ENCODE measurements at places on chromosomes 12 and 14.

- DNase-seq, result no peak
Measured at GRCh38 chr12:127823801-127824200, 443.2 kb upstream of the TMEM132C start.

GRCh38 chr12:132386926-132387497, 57.6 kb upstream of the GALNT9 start:
- no peak for DNase-seq

- no peak for DNase-seq
Measured at GRCh38 chr14:86357876-86358275, 827.9 kb downstream of the FLRT2 start.

GRCh38 chr12:62760779-62761178, 174.2 kb downstream of the PPM1H start:
- DNase-seq, result no peak

GRCh38 chr14:76293221-76293620, 82.7 kb upstream of the ESRRB start:
- no peak for DNase-seq

DNA sequence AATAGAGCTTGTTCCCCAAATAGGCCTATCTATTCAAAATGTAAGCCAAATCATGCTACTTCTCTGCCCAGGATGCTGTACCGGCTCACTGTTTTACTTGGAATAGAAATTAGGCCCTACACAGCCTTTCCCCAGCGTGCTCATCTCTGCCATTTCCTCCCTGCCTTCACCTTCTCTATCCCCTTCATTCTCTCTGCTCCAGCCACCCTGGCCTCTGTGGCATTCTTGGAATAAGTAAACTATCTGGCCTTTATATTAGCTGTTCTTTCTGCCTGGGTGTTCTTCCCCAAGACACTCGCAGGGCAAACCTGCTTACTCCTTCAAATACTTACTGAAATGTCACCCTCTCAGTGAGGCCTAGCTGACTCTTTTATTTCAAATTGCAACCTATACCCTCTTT, 30.9 kb upstream of the DYRK2 start:
- no peak for DNase-seq

GRCh38 chr14:99563749-99564129, 40.3 kb downstream of the CCDC85C start:
- no peak for DNase-seq

DNA sequence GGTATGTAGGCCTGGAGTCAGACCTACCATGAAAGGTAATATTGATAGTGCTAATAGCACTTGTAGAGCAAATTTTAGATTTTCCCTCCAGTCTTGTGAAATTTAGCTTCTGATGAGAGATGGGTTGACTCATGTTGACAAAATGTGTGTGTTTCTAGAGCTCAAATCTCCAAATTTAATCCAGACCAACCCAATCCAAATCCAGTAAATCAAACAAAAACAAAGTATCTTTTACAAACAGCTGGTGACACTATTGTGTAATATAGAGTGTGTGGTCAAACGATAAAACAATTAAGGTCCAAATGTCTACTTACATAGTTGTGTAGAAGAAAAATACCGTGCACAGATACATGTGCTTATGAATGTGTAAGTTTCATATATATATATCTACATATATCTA, 63.4 kb upstream of the KITLG start:
- DNase-seq, result no peak

DNA sequence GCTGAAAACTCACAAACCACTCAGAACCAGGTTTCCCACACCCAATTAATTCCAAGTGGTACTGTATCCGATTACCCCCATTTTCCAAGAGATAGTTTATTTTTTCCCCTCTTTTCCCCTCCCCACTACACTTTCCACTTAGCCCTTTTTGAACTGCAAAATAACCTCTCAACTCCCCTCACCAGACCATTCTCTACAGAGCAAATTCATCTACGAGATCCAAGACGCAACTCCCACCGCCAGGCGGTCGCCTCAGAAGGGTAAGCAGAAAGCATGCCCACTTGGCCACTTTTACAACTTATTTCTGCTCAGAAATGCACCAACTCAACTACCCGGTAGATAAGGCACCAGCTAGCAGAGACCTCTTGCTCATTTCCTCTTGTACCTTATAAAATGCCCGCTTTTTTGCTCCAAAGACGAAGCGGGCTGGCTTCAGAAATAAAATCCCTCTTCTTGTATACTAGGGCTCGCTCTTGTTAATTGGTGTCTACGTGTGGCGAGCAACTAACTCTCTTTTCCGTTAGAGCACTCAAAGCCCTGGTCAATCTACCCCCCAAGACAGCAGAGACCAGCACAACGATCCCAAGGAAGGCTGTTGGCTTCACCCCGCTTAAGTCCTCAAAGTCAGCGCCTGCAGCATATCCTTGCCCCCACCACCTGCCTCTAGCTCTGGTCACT, 910 bp upstream of the SRP54 start:
- DNase-seq, result peak; percentile 58

GRCh38 chr12:128444598-128444997, 177.6 kb downstream of the TMEM132C start:
- no peak for DNase-seq

DNA sequence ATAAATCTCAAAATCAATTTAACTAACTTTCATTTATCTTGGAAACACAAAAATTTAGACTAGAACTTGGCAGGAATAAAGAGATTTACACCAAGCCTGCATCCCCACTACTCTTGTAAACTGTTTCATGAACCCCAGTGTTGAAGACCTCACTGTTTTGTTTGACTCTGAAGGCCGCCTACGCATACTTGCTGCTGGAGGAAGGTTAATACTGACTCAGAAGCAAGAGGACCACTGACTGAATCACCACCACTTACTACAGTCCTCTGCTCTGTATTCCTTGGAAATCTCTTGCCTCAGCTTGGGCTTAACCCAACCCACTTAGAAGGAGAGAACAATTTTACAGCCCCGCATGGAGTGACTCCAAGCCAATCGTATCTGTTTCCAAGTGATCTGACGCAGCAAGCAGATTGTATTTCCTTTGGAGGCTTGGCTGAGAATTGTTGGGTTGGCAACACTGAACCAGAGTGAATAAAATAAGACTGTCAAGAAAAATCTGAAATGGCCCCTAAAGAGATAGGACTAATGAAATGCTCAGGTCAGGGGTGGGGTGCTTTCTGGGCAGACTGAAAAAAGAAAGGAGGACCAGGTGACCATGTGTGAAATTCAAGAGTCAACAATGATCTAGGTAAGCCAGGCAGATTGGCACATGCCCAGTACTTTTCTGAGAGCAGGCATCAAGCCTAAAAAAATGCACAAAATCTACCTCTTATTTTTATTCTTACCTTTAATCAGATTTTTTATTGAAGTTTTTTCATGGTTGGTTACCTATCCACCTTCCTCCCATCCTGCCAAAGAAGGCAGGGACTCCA, 248.6 kb downstream of the ZFP36L1 start:
- DNase-seq, result no peak

DNA sequence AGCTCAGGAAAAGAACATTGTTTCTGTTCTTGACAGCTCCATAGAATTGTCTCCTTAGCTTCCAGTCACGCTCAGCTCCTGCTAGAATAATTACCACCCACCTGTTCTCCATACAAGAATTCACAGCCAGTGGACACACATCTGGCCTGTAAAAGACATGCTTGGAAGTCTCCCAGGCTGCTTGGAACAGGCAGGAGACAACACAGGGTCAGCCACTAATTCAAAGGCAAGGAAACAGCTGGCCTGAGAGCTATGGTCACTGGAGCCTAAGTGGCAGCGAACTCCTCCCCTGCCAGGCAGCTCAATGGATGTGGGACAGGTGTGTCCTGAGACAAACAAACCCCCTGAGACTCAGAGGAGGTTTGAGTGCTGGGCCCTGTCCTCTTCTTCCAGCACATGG, 22.9 kb upstream of the LTBP2 start:
- no peak for DNase-seq

DNA sequence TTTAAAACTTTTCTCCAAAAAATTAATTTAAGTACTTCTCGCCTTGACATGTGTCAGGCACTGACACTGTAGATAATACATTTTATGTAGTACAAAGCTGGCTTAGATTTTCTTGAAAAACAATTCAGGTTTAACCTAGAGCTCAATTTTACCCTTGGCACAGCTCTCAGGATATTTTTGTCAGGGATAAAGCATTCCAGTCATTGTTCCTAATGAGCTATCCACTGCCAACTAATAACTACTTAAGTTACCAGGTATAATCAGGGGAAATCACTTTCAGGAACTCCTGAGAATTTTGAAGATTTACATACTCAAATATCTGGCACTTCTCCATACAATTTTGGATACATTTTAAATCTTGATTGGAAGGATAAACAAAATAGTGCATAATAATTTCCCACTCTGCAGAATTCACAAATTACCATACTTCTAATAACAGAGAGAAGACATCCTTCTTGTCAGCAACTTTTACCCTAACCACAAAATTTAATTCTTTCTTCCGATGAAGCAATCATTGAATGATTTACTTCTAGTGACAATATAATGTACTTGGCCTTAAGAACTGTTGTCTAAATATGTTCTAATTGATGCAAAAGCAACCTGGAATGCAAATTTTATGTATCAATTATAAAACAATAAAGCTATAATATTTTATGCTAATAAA, 4.8 kb downstream of the RASSF9 start:
- no peak for DNase-seq

DNA sequence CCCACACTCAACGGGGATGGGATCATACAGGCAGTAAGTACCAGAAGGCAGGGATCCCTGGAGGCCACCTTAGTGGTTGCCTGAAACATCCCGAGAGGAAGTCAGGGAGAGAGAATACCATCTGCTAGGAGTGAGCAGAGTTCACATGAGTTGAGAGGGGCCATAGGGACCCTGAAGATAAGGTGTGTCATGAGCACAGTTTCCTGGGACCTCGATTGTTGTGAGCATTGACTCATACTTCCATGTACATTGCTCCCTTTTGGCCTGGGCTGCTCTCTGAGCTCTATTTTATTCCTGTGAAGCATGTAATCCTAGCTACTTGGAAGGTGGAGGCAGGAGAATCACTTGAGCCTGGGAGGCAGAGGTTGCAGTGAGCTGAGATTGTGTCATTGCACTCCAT, 120.5 kb downstream of the TBC1D30 start:
- DNase-seq, result no peak

DNA sequence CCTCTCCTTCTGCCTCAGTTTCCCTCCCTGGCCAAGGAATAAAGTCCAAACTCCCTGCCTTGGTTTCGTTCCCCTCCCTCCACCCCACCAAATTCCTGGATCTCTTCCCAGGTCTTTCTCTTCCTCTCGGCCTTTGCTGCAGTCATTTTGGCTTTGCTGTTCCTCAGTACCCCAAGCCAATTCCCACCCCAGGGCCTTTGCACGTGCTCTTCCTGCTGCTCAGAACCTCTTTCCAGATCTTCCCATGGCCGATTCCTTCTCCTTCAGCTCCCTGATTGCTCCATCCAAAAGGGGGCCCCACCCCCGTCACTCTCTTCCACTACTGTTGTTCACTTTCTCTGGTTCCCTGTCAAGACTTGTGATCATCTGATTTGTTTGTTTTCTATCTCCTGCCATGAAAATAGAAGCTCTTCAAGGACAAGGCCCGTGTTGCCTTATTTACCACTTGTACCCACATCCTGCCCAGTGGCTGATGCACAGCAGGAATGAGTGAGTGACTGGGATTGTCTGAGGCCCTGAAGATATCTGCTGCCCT, 3.1 kb downstream of the HNF1A start:
- DNase-seq, result no peak

DNA sequence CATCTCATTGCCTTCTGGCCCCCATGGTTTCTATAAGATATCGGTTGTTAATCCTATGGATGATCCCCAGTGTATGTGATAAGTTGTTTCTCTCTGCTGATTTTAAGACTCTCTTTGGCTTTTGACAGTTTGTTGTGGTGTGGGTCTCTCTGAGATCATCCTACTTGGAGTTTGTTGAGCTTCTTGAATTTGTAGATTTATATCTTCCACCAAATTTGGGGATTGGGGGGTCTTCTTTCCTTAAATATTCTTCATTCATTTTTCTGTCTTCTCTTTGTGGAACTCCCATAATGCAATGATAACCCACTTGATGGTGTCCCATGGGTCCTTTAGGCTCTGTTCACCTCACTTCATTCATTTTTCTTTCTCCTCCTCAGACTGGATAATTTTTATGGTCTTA, 20.0 kb upstream of the BBS10 start:
- DNase-seq, result no peak

DNA sequence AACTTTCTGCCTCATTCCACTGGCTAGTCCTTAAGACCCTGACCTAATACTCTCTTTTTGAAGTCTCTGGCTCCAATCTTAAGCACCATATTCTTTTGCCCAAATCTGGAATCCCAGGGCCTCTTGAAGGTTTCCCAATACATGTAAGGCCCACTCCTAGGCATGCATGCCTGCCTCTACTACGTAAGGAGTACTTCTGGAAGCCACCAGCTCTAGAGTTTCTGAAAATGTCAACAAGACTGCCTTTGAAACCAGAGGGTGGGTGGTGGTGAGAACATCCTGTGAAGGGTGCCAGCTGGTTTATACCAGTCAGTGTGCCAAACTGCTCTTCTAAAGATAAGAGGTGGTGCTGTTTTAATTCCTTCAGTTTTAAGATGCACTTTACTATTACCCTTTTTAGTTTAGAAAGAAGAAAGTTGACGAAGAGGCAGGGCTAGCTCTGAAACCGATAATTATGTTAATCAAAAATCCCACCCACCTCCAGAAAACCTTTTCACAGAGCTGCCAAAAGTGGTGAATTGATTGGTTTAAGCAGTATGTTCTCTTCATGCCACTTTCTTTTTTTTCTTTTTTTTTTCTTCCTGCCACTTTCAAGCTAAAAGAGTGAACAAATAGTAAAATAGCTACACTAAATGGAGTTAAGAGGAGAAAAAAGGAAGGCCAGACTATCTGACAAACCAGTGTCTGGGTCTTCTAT, 8.7 kb upstream of the WDR89 start:
- DNase-seq, result peak; percentile 59

GRCh38 chr12:21576431-21576830, 28.2 kb downstream of the GYS2 start:
- no peak for DNase-seq

DNA sequence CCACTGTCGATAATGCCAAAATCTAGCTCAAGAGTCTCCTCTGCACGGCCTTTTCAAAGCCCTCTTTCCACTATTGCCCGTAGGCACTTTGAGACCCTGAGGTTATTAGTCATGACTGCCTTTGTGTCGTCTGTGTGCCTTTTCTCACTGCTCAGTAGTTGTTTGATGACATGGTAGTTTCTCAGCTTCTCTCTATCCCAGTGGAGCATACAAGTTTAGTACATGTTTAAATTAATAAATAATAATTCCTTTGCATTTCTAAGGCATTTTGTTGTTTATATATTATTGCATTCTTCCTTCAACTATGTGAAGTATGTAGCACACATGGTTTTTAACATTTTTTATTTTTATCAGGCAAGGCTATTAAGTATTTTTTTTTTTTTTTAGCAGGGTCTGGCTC, 458.1 kb downstream of the PCNX1 start:
- DNase-seq, result no peak

DNA sequence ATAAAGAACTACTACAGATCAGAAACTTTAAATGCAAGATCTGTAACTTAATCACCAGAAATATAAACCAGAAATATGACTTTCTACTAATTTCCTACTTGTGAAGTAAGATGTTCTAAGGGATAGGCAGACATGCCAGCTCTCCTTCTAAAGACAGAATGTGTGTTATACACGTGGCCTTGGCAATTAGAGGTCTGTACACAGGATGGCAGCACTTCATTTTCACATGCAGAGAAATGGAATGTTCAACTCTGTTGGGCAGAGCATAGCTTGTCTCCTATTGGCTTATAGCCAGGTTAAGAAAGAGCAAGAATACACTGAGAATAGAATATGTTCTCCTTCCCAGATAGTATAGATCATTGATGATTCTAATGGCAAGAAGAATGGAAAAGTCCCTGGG, 403.8 kb downstream of the DAD1 start:
- no peak for DNase-seq

Data from activated CD4-positive, alpha-beta T cell treated with anti-CD3 and anti-CD28 coated beads for 48 hours (primary cell).